ENCODE measurements at places on chromosomes 4 and X. TPM values are rescaled to one million over a fixed set of nuclear protein-coding genes. Genes with fewer than 3 reads are reported as not detected.

Gene TLL1
- total RNA-seq: not detected

Gene BANK1
- total RNA-seq: 52.6 TPM

Gene ARX
- not detected for total RNA-seq

Gene MAP3K15
- not detected for total RNA-seq

Gene FAM9B
- total RNA-seq: not detected

Gene GRID2
- not detected for total RNA-seq

Gene GAGE12H
- total RNA-seq: not detected

Gene ANKRD50
- total RNA-seq: not detected

Gene CEP44
- 7.8 TPM for total RNA-seq

Gene DCAF16
- 54.0 TPM for total RNA-seq

Gene LGI2
- not detected for total RNA-seq

Gene F9
- not detected for total RNA-seq

Gene TMEM255A
- 0.87 TPM for total RNA-seq

Gene HPGD
- not detected for total RNA-seq

GRCh38 chr4:86493460-86493859 is 100.7 kb upstream of the PTPN13 start:
- no peak for DNase-seq
- no peaks in the 10 kb centered on the region for H3K36me3 ChIP-seq
- H3K4me1 ChIP-seq: peaks cover 5% of the 10 kb centered on the region
- no peak overlapping the region for H3K27ac ChIP-seq
- H3K27me3 ChIP-seq: no peaks in the 10 kb centered on the region

GRCh38 chrX:48937054-48937907 is 18.5 kb upstream of the PIM2 start:
- no peaks in the 10 kb centered on the region for H3K27me3 ChIP-seq
- H3K4me1 ChIP-seq: peaks cover 44% of the 10 kb centered on the region
- no peak overlapping the region for H3K4me3 ChIP-seq
- H3K27ac ChIP-seq: peak overlapping the region; percentile 96

DNA sequence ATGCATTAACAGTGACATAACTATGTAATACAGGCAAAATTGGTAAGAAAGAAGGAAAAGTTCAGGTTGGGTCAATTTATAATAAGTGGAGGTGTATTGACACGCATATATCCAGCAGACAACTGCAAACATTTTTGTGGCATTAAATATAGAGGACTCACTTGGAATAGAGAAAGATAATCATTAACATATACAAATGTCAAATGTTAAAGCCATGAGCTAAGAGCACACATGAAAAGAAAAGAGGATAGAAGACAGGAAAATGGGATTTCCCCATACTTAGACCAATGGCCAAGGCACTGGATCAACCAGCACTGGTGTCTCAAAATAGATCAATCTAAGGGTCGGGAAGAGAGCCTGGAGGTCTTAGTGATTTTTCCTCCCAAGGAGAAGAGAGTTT is 187.6 kb downstream of the PDGFC start:
- H3K4me3 ChIP-seq: no peak overlapping the region
- peaks cover 3% of the 10 kb centered on the region for H3K27me3 ChIP-seq

GRCh38 chrX:8191022-8191421 is 20.0 kb upstream of the VCX2 start:
- no peaks in the 10 kb centered on the region for H3K27me3 ChIP-seq
- H3K27ac ChIP-seq: no peak overlapping the region
- DNase-seq: no peak
- H3K4me3 ChIP-seq: no peak overlapping the region
- no peaks in the 10 kb centered on the region for H3K4me1 ChIP-seq
- H3K36me3 ChIP-seq: no peaks in the 10 kb centered on the region

GRCh38 chrX:154300816-154301215 is 5.2 kb downstream of the TKTL1 start:
- H3K27ac ChIP-seq: no peak overlapping the region
- no peaks in the 10 kb centered on the region for H3K27me3 ChIP-seq
- H3K36me3 ChIP-seq: no peaks in the 10 kb centered on the region

DNA sequence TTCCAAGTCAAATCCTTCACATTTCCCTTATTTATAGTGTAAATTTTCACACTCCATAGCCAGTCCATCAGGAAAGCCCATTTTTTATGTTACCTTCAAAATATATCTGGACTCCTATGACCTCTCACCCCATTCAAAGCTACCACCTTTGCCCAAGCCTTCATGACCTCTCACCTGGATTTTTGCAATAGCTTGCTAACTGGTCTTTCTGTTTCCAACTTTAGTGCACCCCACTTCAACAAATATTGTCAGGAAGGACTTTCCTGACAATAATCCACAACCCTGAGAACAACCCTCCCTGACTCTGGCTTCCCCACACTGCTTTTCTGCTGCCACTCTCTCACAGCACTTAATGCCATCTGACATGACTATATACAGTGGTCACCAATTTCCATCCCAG is 33.4 kb downstream of the ASIC5 start:
- H3K27me3 ChIP-seq: no peaks in the 10 kb centered on the region
- no peak overlapping the region for H3K4me3 ChIP-seq
- H3K36me3 ChIP-seq: no peaks in the 10 kb centered on the region
- DNase-seq: no peak
- no peak overlapping the region for H3K27ac ChIP-seq
- H3K4me1 ChIP-seq: peaks cover 10% of the 10 kb centered on the region

DNA sequence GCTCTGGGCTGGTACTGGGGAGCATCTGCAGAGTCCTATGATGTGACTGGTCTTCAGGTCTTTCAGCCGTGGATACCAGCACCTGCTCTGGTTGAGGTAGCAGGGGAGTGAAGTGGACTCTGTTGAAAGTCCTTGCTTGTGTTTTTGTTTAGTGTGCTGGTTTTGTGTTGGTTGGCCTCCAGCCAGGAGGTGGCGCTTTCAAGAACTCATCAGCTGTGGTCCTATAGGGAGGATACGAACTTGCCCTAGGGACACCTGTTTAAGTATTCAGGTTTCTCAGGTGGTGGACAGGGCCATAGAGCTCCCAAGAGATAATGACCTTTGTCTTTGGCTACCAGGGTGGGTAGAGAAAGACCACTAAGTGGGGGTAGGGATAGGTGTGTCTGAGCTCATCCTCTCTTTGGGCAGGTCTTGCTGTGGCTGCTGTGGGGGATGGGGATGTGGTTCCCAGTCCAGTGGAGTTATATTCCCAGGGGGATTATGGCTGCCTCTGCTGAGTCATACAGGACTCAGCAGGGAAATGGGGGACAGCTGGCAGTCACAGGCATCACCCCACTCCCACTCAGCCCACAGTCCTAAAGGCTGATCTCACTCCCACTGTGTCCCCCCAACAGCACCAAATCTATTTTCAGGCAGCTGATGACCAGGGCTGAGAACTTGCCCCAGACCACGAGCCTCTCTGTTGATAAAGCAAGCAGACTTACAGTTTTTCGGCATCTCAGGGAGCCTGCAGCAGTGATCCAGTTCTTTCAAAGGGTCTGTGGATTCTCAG is 24.1 kb downstream of the MSMO1 start:
- no peaks in the 10 kb centered on the region for H3K36me3 ChIP-seq
- H3K27ac ChIP-seq: no peak overlapping the region
- H3K27me3 ChIP-seq: peaks cover 3% of the 10 kb centered on the region
- no peak overlapping the region for H3K4me3 ChIP-seq

GRCh38 chr4:40579983-40580382 is 49.7 kb downstream of the RBM47 start:
- no peak overlapping the region for H3K27ac ChIP-seq
- H3K27me3 ChIP-seq: no peaks in the 10 kb centered on the region
- no peak overlapping the region for H3K4me3 ChIP-seq
- H3K36me3 ChIP-seq: no peaks in the 10 kb centered on the region
- no peak for DNase-seq

GRCh38 chr4:40122941-40123340 is 66.3 kb downstream of the N4BP2 start:
- DNase-seq: no peak
- no peaks in the 10 kb centered on the region for H3K27me3 ChIP-seq

- H3K36me3 ChIP-seq: peaks cover 47% of the 10 kb centered on the region
- no peak overlapping the region for H3K27ac ChIP-seq
- no peak for DNase-seq
- no peak overlapping the region for H3K4me3 ChIP-seq
These were observed 162.7 kb downstream of the STIM2 start for GRCh38 chr4:27023366-27023765.

DNA sequence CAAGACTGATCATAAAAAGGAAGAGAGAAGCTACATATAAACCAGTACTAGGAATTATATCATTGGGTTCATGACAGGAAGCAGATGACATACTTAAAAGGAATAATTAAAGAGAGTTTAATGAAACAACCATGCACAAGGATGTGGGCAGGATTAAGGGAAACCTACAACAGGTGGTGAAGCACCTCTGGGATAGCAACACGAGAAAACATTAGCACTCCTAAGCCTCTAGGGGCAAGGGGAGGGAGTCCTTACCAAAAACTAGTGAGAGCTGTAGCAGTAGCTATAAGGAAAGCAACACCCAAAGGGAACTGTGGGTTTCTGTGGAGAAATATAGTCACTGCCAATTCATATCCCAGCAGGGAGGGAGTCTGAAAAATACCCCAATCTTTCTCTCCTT is 7.2 kb upstream of the THOC2 start:
- no peak overlapping the region for H3K4me3 ChIP-seq
- H3K27me3 ChIP-seq: no peaks in the 10 kb centered on the region
- DNase-seq: no peak
- H3K36me3 ChIP-seq: no peaks in the 10 kb centered on the region
- H3K4me1 ChIP-seq: no peaks in the 10 kb centered on the region

GRCh38 chr4:76758290-76758882 is 139.6 kb downstream of the SOWAHB start:
- no peaks in the 10 kb centered on the region for H3K4me1 ChIP-seq
- no peak overlapping the region for H3K27ac ChIP-seq
- H3K4me3 ChIP-seq: no peak overlapping the region
- H3K27me3 ChIP-seq: no peaks in the 10 kb centered on the region

GRCh38 chr4:138869631-138870030 is 145.9 kb upstream of the NOCT start:
- DNase-seq: no peak
- no peak overlapping the region for H3K4me3 ChIP-seq
- no peaks in the 10 kb centered on the region for H3K36me3 ChIP-seq
- H3K27me3 ChIP-seq: no peaks in the 10 kb centered on the region

- no peaks in the 10 kb centered on the region for H3K27me3 ChIP-seq
- no peaks in the 10 kb centered on the region for H3K4me1 ChIP-seq
- H3K36me3 ChIP-seq: no peaks in the 10 kb centered on the region
- no peak for DNase-seq
- H3K27ac ChIP-seq: no peak overlapping the region
- H3K4me3 ChIP-seq: no peak overlapping the region
These were observed 21.4 kb upstream of the SCRG1 start for GRCh38 chr4:173420324-173420752.

- no peak overlapping the region for H3K27ac ChIP-seq
- H3K36me3 ChIP-seq: no peaks in the 10 kb centered on the region
- H3K4me3 ChIP-seq: peak overlapping the region; percentile 65
- H3K4me1 ChIP-seq: peaks cover 22% of the 10 kb centered on the region
- H3K27me3 ChIP-seq: no peaks in the 10 kb centered on the region
These were observed 50.8 kb upstream of the SETD7 start for GRCh38 chr4:139606579-139607501.

DNA sequence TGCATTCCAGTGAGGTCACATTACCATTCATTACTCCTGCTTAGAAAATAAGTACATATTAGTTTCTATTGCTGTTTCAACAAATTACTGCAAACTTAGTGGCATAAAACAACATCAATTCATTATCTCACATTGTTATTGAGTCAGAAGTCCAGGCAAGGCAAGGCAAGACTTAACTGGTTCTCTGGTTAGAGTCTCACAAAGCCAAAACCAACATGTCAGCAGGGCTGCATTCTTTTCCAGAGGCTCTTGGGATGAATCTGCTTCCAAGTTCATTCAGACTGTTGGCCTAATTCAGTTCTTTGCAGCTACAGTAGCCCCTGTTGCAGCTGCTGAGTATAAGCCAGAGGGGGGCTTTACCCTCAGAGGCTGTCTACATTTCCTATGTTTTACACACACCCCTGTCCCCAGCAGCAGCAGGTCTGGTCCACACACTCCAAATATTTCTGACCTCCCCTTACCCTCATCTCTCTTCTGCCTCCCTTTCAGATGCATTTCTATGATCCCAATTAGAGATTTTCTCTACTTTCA is 892.1 kb upstream of the EPHA5 start:
- H3K36me3 ChIP-seq: no peaks in the 10 kb centered on the region
- H3K4me3 ChIP-seq: no peak overlapping the region
- no peak overlapping the region for H3K27ac ChIP-seq
- no peaks in the 10 kb centered on the region for H3K27me3 ChIP-seq
- no peaks in the 10 kb centered on the region for H3K4me1 ChIP-seq

DNA sequence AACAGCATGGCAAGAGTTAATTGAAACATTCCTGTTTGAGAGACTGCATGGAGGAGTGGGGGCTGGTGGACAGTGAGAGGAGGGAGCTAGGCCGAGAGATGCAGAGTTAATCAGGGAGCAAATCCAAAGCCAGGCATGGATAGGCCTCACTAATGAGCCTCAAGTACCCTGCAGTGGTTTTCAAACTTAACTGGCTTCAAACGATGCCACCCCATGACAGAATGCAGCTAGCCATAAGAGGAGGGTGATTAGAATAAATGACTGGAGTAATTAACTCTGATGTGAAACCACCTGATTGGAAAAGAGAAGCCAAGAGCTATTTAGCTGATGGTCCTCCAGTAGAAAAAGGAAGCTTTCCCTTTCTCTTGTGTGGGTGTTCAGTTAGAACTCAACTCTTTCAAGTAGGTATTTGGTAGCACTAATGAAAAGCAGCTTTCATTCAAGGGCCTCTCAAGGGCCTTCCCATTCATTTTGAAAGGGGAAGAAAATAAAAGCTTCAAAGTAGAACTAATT is 215.4 kb upstream of the MAB21L2 start:
- H3K4me3 ChIP-seq: no peak overlapping the region
- H3K27me3 ChIP-seq: no peaks in the 10 kb centered on the region
- H3K27ac ChIP-seq: peak overlapping the region; percentile 6
- peaks cover 23% of the 10 kb centered on the region for H3K4me1 ChIP-seq

- no peak overlapping the region for H3K27ac ChIP-seq
- H3K36me3 ChIP-seq: no peaks in the 10 kb centered on the region
- DNase-seq: no peak
- H3K4me1 ChIP-seq: no peaks in the 10 kb centered on the region
- no peaks in the 10 kb centered on the region for H3K27me3 ChIP-seq
- H3K4me3 ChIP-seq: no peak overlapping the region
These were observed 270.3 kb upstream of the HS3ST1 start for GRCh38 chr4:11698846-11699590.

- H3K27me3 ChIP-seq: no peaks in the 10 kb centered on the region
- H3K36me3 ChIP-seq: no peaks in the 10 kb centered on the region
- H3K27ac ChIP-seq: no peak overlapping the region
- no peak for DNase-seq
- H3K4me3 ChIP-seq: no peak overlapping the region
- H3K4me1 ChIP-seq: no peaks in the 10 kb centered on the region
These were observed 69.1 kb downstream of the RGS12 start for GRCh38 chr4:3361896-3362295.

DNA sequence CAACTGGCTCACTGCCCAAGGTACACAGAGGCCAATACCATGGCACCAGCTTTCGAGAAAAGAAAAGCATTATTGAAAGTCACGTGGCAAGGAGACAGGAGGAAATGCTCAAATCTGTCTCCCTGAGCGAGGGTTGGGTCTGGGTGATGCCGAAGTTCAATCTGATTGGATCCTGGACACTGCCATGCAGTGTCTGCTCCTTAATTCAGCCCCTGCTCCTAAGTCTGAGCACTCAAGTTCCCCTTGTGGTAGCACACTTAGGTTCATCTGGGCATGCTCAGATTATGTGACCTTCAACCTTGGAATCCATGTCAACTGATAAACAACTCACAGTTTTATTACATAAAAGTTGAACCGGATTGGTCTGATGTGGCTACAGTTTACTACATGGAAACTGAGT is 512.6 kb upstream of the GALNT7 start:
- H3K4me1 ChIP-seq: no peaks in the 10 kb centered on the region
- no peak for DNase-seq
- no peak overlapping the region for H3K4me3 ChIP-seq

- no peaks in the 10 kb centered on the region for H3K27me3 ChIP-seq
- no peak overlapping the region for H3K4me3 ChIP-seq
- H3K27ac ChIP-seq: no peak overlapping the region
- no peaks in the 10 kb centered on the region for H3K4me1 ChIP-seq
These were observed 113.7 kb downstream of the MANBA start for GRCh38 chr4:102647117-102647516.
